ENCODE measurements at places on chromosomes 12 and 14.

DNA sequence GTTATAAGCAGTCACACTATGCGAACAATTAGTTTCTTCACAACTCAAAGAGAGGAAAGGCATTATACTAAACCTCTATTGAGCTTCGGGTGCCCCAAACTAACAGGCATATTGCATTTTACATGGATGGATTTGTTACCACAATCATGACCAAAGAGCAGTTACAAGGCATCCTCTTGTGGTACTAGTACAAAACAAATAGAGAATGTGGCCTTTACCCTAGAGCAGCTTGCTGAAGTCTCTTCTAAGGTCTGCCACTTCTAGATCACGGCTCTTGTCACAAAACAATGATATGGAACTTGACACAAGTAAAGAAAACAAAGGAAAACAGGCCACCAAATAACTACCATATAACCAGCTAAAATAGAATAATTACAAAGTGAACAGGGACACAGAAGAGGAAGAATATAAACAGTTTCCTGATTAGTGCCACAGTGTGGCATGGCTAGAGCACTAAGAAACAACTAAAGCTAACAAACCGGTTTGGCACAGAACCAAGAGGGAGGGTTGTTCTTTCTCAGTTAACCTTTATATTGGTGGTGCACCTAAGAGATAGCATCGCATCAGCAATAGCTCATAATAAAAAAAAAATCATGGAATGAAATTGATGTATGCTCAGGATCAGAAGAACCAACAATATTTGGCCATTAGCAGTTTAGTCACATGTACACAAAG lies 209.7 kb upstream of the ATP2B1 start:
- no peak overlapping the region for H3K4me3 ChIP-seq
- H3K27ac ChIP-seq: no peak overlapping the region
- no peaks in the 10 kb centered on the region for H3K36me3 ChIP-seq
- peaks cover 2% of the 10 kb centered on the region for H3K27me3 ChIP-seq
- no peak for DNase-seq

DNA sequence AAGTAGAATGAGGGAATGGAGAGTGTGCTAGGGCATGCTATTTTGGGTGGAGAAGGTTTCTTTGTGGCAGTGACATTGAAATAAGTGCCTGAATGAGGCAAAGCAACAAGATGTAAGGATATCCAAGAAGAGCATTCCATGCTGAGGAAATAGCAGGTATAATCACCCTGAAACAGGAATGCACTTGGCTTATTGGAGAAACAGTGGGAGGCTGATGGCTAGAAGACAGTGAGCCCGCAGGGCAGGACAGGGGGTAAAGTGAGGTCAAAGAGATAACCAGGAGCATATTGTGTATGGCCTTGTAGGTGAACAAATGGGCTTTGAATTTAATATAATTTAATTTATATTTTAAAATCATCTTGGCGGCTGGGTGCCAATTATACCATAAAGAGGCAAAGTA lies 877.0 kb downstream of the DIO2 start:
- no peaks in the 10 kb centered on the region for H3K36me3 ChIP-seq
- no peak overlapping the region for H3K27ac ChIP-seq

GRCh38 chr12:80763874-80764273 lies 47.2 kb downstream of the MYF5 start:
- H3K4me1 ChIP-seq: no peaks in the 10 kb centered on the region
- no peak overlapping the region for H3K4me3 ChIP-seq
- H3K36me3 ChIP-seq: no peaks in the 10 kb centered on the region
- no peaks in the 10 kb centered on the region for H3K27me3 ChIP-seq
- DNase-seq: no peak

DNA sequence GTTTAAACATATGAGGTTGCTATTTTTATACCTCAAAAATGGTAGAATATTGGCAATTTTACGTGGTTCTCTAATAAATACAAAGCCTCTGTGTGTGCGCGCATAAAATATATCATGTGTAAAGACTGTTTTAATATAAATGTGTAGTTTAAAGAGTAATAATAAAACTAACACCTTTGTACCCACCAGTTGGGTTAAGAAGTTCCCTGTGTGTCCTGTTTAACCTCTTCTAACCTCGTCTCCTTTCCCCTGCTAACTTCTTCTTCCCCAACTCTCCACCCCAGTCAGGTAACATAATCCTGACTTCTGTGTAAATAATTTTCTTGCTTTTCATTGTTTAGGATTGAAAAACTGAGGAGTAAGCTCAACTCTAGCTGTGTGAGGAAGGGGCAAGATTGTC lies 47.6 kb upstream of the PSMA6 start:
- H3K4me1 ChIP-seq: peaks cover 18% of the 10 kb centered on the region
- H3K4me3 ChIP-seq: no peak overlapping the region
- H3K36me3 ChIP-seq: no peaks in the 10 kb centered on the region

DNA sequence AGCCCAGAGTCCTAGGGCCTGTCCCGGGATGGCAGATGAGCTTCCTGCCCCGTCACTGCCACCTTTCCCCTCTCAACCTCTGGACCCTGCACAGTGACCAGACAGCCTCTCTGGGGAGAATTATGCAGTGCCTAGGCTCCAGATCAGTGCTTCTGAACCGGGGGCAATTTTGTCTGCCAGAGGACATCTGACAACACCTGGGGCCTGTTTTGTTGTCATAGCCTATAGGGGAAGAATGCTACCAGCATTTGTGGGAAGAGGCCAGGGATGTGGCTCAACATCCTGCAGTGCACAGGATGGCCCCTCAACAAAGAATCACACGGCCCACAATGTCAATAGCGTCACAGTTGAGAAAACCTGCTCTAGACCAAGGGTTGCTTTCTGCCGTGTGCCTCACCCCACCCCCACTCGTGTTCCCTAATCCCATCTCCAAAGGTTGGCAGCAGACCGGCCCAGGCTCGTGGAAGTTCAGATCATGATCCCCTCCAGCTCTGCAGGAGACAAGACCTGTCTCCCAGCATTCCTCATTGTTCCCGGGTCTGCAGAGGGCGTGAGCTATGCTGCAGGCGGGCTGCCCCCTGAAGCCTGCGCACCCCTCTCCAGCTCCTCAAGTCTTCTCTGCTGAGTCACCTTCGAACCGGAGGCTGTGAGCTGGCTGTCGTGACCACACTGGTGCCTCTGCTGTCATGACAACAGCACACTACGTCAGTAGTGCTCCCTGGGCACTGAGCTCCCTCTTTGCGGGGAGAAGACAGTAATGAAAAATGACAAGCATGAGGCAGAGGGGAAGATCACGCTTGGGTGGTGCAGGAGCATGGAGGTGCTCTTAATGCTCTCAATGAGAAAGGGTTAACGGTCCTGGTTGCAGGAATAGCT lies 2.0 kb upstream of the GAPDH start:
- H3K4me3 ChIP-seq: peak overlapping the region; percentile 99
- peaks cover 42% of the 10 kb centered on the region for H3K4me1 ChIP-seq
- H3K27ac ChIP-seq: peak overlapping the region; percentile 100
- peak; percentile 92 for DNase-seq
- H3K36me3 ChIP-seq: peaks cover 88% of the 10 kb centered on the region

- no peaks in the 10 kb centered on the region for H3K36me3 ChIP-seq
- H3K4me1 ChIP-seq: peaks cover 33% of the 10 kb centered on the region
- no peak overlapping the region for H3K27ac ChIP-seq
- no peak for DNase-seq
These were observed 364.3 kb upstream of the DDHD1 start for GRCh38 chr14:53517270-53517960.

- peaks cover 56% of the 10 kb centered on the region for H3K36me3 ChIP-seq
- peaks cover 38% of the 10 kb centered on the region for H3K4me1 ChIP-seq
- H3K27me3 ChIP-seq: no peaks in the 10 kb centered on the region
- H3K4me3 ChIP-seq: no peak overlapping the region
These were observed 22.5 kb downstream of the SYNE2 start for GRCh38 chr14:63875311-63875710.

DNA sequence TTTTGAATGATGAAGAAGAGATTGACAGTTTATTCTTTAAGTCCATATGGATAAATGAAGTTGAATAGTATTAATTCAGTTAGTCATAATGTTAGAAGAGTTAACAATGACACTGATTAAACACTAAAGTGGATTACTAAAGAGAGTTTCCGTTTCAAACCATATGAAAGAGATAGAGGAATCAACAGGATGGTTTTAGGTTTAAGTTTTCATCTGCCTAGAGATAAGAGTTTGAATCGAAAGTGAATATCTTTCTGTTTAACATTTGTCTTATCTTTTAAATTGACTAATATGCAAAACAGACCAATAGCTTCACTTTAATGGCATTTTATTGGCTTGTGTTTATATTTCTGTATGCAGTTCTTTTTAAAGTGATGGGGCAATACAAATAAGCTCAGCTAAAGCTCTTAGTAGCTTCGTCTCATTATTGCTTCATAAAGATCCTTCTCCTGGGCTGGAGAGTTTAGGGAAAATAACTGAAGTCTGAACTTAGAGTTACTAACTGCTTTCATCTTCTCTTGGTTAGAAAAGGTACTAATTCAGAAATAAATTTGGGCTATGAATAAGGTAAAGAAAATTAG lies 66.0 kb downstream of the MIPOL1 start:
- H3K4me1 ChIP-seq: no peaks in the 10 kb centered on the region
- H3K4me3 ChIP-seq: no peak overlapping the region
- no peaks in the 10 kb centered on the region for H3K36me3 ChIP-seq
- H3K27ac ChIP-seq: no peak overlapping the region
- no peak for DNase-seq

GRCh38 chr14:23044840-23045239 lies 2.8 kb downstream of the PSMB11 start:
- no peaks in the 10 kb centered on the region for H3K27me3 ChIP-seq
- no peaks in the 10 kb centered on the region for H3K36me3 ChIP-seq
- DNase-seq: no peak
- no peak overlapping the region for H3K4me3 ChIP-seq
- peak overlapping the region; percentile 25 for H3K27ac ChIP-seq
- H3K4me1 ChIP-seq: no peaks in the 10 kb centered on the region

DNA sequence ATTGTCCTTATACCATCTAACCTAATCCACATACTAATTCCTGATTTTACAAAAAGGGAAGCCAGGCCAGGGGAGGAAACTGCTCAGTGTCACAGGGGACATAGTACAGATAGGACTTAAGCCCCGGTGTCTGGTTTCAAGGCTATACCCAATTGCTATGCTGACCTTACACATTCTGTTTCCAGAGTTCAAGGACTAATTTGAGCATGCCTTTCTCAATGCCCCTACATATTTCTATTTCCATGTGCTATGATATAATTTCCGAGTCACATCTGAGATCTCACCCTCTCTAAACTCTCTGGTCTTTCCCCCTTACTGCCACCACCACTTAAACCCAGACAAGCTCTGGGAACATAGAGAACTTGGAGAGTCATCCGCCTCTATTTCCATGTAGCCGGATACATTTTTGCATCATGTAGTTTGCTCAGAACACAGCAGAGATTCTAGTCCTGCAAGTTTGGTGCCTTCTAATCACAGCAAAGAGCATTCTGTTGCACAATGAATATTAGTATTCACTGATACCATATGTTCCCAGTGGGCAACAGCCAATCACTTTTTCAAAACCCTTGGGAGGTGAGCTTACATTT lies 34.2 kb downstream of the PPM1H start:
- H3K27ac ChIP-seq: no peak overlapping the region
- no peak for DNase-seq
- no peak overlapping the region for H3K4me3 ChIP-seq
- H3K4me1 ChIP-seq: no peaks in the 10 kb centered on the region
- H3K36me3 ChIP-seq: no peaks in the 10 kb centered on the region
- H3K27me3 ChIP-seq: peaks cover 3% of the 10 kb centered on the region

DNA sequence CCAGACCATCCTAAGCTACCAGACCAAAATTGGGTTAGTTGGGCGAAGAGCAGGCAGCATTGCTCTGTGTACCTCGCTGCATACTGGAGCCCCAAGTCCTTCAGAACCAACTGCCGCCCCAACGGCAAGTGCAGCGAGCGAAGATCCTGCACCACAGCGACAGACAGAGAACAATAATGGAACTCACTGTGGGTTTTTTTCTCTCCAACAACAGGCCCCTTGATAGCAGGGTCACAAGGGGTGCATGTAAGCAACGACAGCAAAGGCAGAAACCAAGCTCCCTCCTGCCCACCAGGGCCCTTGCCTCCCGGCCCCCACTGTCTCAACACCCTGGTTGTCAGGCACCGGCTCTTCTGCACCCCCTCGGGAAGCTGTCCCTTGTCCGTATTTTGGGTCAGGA lies 39.0 kb downstream of the RNF34 start:
- no peaks in the 10 kb centered on the region for H3K27me3 ChIP-seq
- peaks cover 1% of the 10 kb centered on the region for H3K4me1 ChIP-seq
- no peak overlapping the region for H3K27ac ChIP-seq
- H3K4me3 ChIP-seq: no peak overlapping the region
- H3K36me3 ChIP-seq: peaks cover 70% of the 10 kb centered on the region

GRCh38 chr12:103036581-103037214 lies 79.2 kb downstream of the ASCL1 start:
- no peaks in the 10 kb centered on the region for H3K4me1 ChIP-seq
- no peak overlapping the region for H3K27ac ChIP-seq
- H3K4me3 ChIP-seq: no peak overlapping the region
- DNase-seq: no peak
- no peaks in the 10 kb centered on the region for H3K36me3 ChIP-seq
- peaks cover 12% of the 10 kb centered on the region for H3K27me3 ChIP-seq

- DNase-seq: no peak
- no peaks in the 10 kb centered on the region for H3K27me3 ChIP-seq
- H3K4me1 ChIP-seq: peaks cover 61% of the 10 kb centered on the region
- H3K27ac ChIP-seq: peak overlapping the region; percentile 86
These were observed 18.1 kb downstream of the SSH1 start for GRCh38 chr12:108839018-108839889.

DNA sequence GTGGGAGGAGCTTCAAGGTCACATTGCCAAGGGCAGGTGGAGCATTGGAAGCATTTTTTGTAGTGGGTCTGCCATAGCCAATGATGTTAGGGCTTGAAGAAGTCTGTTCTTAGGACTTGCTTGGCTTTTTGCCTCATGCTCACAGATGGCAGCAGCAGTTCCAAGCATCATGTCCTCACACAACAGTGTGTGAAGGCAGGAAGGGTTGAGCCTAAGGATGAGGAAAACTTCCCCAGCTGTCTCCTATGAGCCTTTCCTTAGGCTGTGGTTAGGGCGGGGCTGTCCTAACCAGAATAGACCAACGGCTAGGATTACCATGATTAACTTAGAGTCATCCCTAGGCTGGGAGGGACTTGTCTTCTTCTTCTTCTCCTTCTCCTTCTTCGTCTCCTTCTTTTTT lies 76.2 kb upstream of the KCNA1 start:
- no peak overlapping the region for H3K4me3 ChIP-seq
- peaks cover 17% of the 10 kb centered on the region for H3K27me3 ChIP-seq
- no peak for DNase-seq
- H3K4me1 ChIP-seq: peaks cover 50% of the 10 kb centered on the region
- H3K27ac ChIP-seq: no peak overlapping the region

DNA sequence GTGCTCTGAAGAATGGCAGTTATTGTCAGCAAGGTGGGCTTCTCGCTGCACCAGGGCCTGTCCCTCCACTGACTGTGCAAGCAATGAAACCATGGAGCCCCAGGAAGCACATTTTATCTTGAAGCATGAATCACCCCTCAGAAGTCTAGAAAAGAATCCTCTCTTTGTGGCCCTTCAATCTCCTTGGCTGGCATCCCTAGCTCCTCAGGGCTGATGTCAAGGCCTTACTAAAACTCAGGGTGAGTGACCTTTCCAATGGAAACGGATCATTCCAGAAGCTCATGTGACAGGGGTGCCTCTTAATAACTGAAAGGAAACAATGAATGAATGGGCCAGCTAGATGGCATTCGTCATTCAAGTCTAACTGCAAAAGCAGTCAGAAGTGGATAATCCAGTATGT lies 22.3 kb upstream of the PLEKHH1 start:
- peaks cover 15% of the 10 kb centered on the region for H3K4me1 ChIP-seq
- no peak overlapping the region for H3K27ac ChIP-seq
- H3K36me3 ChIP-seq: no peaks in the 10 kb centered on the region
- peaks cover 21% of the 10 kb centered on the region for H3K27me3 ChIP-seq

GRCh38 chr12:119803381-119803791 lies 73.7 kb downstream of the CIT start:
- no peak for DNase-seq
- H3K27me3 ChIP-seq: no peaks in the 10 kb centered on the region
- no peak overlapping the region for H3K27ac ChIP-seq
- no peaks in the 10 kb centered on the region for H3K4me1 ChIP-seq

Measured in activated CD8-positive, alpha-beta T cell treated with anti-CD3 and anti-CD28 coated beads, Interleukin-2, amount 10 ng/mL, durations not matched to agents 7 days and 5 days (primary cell).